NCI-H446 treated with DMSO at 0.1 percent for 48 hours (cell line): ENCODE measurements at places on chromosomes 12 and 14.

DNA sequence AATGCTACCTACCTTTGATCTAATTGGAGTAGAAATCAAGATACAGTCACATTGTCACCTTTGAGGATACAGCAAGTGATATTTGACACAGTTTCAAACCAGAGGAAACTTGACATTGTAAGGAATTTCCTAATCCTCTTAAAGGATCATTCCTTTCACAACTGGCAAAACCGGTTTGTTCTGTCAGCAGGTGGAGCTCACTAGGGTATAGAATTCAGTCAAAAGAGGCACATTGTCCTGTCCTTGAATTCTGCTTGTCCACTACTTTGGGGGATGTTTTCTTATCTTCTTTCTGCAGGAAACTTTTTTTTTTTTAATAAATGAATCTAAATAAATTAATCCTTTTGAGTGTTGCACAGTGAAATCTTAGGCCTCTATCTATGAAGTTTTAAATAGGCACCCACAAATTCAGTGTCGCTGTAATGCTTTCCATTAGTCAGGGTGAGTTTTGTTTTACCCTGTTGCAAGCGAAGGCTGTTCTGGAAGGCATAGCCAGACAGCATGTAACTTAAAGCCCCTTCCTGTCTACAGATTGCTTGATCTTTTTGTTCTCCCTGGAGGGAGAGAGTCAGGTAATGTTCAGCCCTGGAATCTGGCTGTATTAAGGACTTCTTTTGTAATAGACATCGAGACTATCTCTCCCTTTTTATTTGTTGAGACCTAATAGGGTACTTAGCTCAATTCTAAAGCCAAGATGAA lies 285.0 kb upstream of the RGS6 start:
- DNase-seq: no peak

- no peak for DNase-seq
Measured at GRCh38 chr12:57268264-57268663, 17.3 kb upstream of the STAC3 start.

GRCh38 chr14:96746101-96746500 lies 51.1 kb upstream of the VRK1 start:
- no peak for DNase-seq

DNA sequence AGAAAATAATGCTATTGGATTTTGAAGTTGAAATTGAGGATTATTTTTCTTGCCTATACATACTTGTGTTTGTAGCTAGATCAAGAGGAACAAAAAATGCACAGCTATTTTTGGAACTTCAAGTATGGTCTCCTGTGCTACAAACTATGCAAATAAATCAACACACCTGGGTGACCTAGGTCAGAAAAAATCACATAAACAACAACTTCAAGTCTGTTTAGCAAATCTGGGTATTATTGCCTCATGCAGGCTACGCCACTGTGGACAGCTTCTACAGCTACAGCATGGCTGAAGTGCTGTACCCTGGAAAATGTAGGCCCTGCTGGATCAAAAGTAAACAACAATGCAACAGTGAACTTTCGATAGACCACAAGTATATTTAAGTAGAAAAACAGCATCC lies 87.5 kb downstream of the SLC6A15 start:
- DNase-seq: no peak

- no peak for DNase-seq
Measured at GRCh38 chr12:132163041-132163910, 19.0 kb downstream of the NOC4L start.
